Left hindlimb (tissue), 1 donor: ENCODE measurements at places on chromosomes 6 and 20.

GRCh38 chr6:107491138-107491609 is 1.3 kb downstream of the SOBP start:
- DNase-seq, result peak; percentile 90

DNA sequence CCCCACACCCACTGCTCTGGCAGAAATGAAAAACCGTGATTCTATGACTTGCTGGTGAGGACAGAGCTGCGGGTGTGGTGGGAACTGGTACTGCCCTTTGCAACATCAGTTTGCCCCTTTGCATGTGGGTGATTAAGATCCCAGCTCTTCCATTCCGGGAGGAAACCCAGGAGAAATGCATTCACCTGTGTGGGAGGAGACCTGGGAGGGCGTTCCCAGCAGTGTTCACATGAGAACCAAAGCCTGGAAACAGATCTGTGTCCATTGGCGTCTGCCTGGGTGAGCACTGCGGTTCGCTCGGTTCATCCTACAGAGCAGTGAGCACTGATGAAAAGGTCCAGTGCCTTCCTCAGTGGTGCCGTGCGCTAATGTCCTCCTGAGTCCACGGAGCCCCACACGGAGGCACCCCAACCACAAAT is 89.7 kb downstream of the SMOC2 start:
- no peak for DNase-seq

DNA sequence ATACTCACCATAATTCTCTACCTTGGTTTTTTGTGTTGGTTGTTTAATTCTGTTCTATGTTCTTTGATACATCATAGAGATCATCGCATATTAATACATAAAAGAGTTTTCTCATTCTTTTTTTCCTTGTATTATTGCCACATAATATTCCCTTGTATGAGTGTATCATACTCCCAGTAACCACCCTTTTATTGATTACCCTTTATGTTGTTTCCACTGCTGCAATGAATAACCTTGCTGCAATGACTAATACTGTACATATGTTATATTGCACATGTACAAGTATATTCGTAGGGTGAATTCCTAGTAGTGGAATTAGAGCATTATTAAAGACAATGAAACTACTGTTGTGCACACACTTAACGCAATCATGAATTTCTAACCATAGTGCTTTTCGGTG is 9.1 kb upstream of the SF3B5 start:
- DNase-seq, result no peak

- DNase-seq, result no peak
Measured at GRCh38 chr20:2353231-2353630, 27.5 kb upstream of the TGM6 start.

DNA sequence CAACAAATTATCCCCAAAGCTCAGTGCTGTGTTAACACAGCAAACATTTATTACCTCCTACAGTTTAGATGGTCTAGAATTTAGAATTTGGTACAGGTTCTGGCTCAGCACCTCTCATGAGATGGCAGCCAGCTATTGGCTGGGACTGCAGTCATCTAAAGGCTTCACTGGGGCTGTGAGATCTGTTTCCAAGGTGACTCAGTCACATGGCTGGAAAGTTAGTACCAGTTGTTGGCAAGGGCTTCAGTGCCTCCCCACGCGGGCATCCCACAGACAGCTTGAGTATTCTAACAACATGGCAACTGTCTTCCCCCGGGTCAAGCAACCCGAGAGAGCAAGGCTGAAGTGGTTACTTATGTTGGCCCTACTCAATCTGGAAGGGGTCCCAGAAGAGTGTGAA is 44.8 kb upstream of the F13A1 start:
- DNase-seq, result no peak

GRCh38 chr6:101826269-101826668 is 432.8 kb downstream of the GRIK2 start:
- no peak for DNase-seq

DNA sequence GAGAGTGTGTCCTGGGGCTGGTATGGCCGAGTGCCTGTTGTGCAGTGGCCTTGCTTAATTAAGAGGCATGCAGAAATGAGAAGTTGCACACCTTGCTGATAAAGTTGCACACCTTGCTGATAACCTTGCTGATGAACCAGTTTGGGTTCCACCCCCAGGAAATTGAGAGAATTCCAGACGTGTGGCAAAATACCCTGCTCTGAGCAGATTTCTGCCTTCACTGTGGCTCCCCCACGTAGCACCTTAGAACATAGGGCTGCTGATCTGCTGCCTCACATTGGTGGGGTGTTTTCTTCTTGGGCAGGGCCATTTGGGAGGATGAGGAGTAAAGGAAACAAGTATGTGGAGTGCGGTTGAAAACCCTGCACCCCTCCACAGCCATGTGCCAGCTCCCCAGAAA is 22.5 kb upstream of the ADRM1 start:
- DNase-seq, result no peak

DNA sequence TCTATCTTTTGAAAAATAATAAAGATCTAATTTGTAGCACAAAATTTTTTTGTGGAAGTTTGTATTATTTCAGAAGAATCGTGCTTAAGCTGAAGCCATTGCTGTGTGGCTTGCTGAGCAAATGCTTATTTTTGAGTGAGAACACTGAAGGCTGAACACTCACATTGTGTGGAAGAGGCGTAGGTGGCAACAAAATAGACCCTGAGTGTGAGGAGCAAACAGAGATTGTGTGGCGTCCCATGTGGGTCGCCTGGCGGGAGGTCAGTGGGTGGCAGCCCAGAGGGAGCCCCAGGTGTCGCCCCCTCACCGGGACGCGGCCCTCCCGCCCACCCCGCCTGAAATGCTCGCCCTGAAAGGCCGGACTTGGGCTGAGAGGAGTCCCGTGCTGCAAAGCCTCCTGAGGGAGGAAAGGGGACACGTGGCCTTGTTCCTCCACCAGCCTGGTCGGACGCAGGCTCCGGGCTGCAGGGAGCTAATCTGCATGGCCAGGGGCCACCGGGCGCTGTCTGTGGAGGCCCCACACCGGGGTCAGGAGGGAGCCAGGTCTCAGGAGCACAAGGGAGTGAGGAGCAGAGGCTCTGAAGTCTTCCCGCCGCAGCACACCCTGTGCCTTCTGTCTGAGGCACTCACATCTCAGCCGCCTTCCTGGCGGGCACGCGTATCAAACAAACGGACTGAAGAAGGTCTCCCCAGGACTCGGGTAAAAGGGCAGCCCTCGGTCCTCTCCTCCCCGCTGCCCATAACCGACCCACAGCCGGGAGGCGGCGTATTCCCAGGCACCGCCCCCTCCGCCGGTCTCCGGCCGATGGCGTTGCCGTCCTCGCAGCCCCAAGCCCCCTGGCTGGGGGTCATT is 15.9 kb downstream of the DDO start:
- DNase-seq, result peak; percentile 35

GRCh38 chr6:11632795-11633511 is 95.4 kb downstream of the TMEM170B start:
- no peak for DNase-seq
